Aorta (tissue), 5 donors: ENCODE measurements at places on chromosomes 1 and 21.

DNA sequence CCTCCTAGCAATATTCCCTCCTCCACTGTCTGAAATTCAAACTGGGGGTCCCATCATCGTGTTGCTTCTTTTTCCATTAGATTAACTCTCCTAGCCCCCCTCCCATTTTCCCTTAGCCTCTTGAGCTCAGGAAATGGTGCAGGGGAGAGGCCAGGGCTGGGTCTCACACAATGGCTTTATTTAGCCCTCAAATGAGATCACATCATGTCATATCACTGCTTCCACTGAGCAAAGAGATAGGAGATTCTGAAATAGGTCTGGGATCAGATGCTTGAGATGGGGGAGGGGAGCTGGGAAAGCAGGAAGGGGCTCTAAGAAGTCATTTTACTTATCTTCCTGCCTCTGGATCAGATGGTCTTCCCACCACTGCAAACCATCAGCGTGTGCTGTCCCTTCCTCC is 17.8 kb upstream of the ARHGEF2 start:
- no peak for DNase-seq

DNA sequence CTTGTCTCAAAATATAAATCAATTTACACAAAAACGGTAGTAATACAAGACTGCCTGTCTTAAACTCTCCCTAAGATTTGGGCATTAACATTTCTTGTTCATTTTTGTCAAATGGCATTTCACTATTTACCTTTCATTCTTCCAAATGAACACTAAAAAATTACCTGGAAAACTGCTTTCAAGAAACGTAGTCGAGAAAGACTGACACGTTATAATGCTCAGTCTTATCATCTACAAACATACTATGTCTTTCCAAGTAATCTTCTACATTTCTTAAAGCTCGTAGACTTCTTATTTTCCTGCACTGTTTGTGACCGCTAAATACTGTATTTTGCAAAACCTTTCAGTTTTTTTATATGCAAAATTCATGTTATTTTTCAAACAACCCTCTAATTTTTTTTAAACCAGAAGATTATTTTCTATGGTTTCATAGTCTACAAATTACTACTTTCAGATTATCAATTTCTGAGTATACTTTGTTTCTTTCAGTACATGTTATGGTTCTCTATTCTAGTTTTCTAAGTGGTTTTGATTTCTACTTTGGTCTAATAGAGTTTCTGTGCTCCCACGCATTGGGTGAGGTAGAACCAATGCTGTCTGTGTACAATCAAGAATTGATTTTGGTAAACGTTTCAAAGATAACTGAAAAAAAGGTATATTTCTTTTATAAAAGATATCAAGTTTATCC is 336.4 kb downstream of the SMYD3 start:
- no peak for DNase-seq

- DNase-seq: no peak
Measured at GRCh38 chr1:72288886-72289285, 6.5 kb upstream of the NEGR1 start.

- no peak for DNase-seq
Measured at GRCh38 chr1:229420224-229420623, 13.7 kb downstream of the ACTA1 start.

GRCh38 chr1:213327017-213327667 is 276.1 kb downstream of the RPS6KC1 start:
- DNase-seq: peak; percentile 83

DNA sequence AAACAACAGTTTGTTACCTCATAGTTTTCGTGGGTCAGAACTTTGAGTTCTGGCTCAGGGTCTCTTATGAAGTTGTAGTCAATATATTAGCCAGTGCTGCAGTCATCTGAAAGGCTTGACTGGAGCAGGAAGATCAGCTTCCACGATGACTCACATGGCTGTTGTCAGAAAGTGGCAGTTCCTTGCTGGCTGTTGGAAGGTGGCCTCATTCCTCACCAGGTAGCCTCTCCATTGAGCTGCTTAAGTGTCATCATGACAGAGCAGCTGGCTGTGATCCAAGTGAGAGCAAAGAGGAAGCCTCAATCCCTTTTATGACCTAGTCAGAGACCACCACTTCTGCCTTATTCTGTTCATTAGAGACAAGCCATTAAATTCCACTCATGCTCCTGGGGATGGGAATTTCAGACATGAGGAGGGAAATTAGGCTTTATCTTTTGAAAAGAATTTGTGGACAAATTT is 5.6 kb downstream of the OSBPL9 start:
- peak; percentile 61 for DNase-seq

DNA sequence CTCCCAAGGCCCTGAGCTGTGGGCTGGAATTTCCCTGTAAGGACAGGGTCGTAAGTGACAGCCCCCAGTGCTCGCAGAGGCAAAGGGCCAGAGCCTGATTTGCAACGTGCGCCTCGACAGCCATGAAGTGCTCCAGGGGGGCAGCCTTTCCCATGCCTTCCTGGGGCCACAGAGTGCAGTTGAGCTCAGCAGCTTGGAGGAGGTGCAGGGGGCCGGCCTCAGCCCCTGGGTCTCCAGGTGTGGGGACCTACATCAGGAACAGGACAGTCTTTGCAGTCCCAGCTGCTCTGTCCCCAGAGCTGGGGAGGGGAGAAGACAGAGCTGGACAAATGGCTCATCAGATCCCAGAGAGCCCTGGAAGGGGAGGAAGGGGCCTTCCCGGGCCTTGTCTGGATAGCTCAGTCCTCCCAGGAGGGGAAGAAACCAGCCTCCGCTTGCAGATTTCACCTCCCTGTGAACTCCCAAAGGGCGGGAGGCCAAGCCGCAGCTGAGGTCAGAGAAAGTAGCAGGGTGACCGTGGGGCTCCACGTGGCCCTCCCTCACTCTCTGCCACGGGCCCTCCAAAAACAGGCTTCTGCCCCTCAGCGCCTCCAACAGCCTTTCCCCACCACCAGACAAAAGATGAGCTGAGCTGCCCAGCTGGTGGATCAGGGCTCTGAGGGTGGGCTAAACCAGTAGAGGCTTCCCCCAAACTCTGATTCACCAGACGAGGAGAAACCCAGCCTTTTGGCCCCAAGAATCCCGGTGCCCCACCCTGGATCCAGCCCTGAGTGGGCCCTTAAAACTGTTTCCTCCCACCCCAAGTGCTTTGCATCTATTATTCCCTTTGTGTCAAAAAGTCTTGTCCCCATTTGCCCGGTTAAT is 76.5 kb downstream of the DHRS3 start:
- peak; percentile 86 for DNase-seq

- DNase-seq: no peak
Measured at GRCh38 chr1:29349871-29350491, 113.7 kb downstream of the PTPRU start.

GRCh38 chr1:204920511-204920910 is 49.8 kb downstream of the NFASC start:
- DNase-seq: no peak

- DNase-seq: peak; percentile 57
Measured at GRCh38 chr21:41112740-41113692, 54.9 kb upstream of the BACE2 start.

DNA sequence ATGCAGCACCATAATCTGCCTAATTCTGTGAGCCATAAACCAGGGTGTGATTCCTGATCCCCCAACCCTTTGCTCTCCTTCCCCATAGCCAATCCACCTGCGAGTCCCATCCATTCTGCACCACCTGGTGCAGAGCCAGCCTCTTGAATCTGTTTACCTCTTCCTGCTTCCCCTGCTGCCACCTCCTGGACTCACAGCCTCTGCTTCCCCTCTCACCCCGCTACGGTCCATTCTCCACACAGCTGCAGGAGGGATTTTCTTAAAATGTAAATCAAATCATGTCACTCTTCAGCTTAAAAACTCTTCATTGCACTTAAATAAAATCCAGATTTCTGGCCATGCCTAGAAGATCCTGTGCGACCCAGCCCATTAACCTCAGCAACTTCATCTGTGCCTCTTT is 186.7 kb downstream of the FOXD2 start:
- DNase-seq: no peak

- DNase-seq: no peak
Measured at GRCh38 chr21:41228492-41228891, 60.5 kb downstream of the BACE2 start.

- DNase-seq: no peak
Measured at GRCh38 chr1:160520999-160521398, 2.1 kb downstream of the SLAMF6 start.

DNA sequence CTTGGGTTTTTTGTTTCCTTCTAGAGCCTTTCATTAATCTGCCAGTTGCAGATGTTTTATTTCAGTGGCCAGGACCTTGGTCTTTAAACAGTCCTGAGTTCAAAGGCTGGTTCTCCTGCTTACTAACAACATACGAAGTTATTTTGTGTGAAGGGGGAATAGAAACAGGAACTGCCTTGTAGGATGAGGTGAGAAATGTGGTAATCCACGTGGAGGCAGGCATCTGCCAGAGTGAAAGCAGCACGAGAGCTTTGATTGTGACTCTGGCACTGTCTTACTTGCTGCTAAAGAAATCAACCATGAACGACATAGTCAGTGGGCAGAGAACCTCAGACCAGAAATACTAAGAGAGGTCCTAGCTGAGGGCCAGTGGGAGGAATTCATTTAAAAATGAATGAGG is 30.4 kb downstream of the TMEM63A start:
- no peak for DNase-seq

DNA sequence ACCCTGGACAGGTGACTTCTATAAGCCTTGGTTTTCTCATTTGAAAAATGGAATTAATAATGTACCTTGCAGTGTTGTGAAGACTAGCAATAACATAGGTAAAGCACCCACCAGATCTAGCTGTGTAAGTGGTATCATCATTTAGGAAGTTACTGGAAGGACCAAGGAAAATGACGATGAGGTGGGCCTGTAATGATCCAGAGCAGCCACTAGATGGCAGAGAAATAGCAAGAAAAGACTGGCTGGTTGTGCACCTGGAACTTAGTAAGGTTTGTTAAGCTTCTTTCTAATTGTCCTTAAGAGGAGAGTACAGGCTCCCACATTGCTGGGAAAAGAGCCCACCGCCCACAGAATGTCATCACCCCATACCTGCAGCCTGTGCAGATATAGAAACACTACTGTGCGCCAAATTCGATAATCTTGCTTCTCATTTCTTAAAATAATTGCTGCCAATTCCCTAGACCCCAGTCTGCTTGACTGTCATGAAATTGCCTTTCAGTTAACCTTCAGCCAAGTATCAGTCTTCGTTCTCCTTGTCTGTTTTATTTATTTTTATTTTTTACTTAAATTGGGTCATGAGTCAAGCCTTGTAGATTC is 37.2 kb downstream of the WNT4 start:
- no peak for DNase-seq

DNA sequence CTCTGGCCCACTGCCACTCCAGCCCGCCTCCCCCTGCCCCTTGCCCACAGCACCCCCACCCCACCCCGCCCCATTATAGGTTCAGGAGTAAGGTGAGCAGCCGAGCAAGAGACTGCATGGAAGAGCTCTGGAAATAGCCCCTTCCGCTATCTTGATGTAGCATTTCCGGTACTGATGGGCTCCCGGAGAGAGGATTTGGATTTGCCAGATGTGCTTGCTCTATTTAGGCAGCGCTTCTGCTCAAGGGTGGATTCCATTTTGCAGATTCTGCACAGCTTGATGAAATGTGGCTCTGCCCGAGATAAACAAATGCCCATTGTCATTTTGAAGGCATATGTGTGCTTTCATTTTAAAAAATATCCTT is 6.9 kb downstream of the TGFB2 start:
- DNase-seq: no peak

- DNase-seq: no peak
Measured at GRCh38 chr1:52032124-52032784, 1.4 kb downstream of the KTI12 start.

DNA sequence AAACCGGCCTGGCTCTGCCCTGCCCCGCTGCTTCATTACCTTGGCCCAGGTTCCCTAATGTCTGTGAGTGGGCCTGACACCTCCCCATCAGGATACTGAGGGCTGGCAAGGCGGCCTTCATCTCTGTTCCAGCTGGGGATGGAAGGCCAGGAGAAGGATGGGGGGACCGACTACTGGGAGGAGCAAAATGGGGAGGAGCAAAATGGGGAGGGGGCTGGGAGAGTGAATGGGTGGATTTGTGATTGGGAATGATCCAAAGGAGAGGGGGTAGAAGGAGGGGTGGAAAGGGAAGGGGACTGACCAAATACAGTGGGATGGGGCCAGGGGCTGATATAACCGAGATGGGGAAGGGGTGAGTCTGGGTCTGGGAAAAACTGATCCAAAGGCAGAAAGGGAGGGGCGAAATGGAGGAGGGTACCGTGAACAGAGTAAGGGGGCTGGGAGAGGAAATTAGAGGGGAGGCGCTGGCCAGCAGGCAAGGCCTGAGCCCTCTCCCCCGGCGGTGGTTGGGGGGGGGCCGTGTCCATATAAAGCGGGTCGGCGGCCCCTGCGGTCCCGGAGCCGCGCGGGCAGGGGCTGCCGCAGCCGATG is at the start of gene FOXE3:
Gene FOXE3, plus strand, starts transcription at position 558 of the 591 bp plus-strand sequence. Its CDS starts 31 bp downstream, at position 589.
- peak; percentile 49 for DNase-seq

GRCh38 chr1:53430779-53431178 is 28.4 kb upstream of the DMRTB1 start:
- DNase-seq: no peak
